Sciatic nerve (tissue), 2 donors: ENCODE measurements at places on chromosomes 16 and 17.

DNA sequence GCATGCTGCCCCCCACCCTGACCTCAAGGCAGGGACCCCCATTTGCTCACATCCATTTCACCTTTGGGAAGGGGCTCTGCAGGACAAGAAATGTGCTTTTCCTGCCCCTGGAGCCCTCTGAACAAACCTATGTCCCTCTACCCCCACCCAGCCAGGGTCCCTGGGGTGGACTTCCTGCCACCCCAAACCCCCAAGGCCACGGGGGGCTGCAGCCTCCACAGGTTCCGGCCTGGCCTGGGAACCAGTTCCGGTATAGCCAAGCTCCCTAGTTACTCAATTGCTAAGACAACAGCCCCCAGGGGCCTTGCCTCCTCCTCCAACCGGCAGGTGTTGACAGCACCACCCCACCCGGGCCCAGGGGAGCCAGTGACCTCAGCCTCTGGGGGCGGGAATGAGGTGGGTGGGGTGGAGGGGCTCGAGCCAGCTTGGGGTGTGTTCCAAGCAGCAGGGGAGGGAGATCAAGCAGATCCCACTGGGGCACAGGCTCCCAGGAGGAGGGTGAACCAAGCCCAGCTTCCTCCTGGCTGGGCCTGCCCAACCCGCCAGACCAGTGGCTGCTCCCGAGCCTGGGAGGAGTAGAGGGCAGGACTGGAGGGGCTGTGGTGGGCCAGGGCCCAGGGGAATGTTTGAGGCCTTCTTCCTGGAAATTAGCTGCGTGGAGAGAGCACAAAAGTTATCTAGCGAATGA lies 6.6 kb downstream of the PNMT start:
- no peak for DNase-seq

DNA sequence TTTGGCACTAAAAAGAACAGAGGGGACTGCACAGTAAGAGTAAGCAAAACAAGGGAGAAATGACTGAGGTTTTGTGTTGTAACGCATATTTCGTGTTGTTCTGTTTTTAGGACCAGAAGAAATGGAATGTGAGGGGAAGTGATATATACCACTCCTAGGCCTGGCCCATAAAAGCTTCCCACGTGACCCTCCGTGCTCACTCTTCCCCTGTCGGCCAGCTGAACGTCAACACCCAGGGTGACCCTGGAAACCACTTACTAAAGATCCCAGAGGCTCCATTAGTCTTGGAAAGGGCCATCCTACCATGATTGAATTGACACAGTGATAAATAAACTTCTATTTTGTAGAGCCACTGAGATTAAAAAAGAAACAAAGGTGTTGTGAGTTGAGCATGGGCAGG lies 79.8 kb downstream of the HELZ start:
- DNase-seq: no peak

- DNase-seq: peak; percentile 87
Observed at GRCh38 chr17:47225436-47225858, 16.3 kb downstream of the MYL4 start.

DNA sequence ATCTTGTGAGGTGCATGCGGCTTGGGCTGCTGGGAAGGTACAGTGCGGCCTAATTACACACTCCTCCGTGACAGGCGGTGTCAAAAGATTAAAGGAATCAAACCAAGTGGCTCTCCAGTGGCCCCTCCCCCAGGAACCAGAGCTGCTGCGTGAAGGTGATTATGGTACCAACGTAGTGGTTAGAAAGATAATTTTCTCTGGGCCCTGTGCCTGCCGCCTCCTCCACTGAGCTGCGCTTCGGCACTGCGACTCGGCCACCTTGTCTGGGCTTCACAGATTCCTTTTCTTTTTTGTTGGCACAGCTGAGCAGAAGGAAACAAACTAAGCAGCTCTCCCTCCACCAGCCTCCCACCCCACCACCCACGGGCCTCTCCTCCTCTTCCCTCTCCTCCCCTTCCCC lies 113.2 kb upstream of the SDK2 start:
- DNase-seq: no peak

- DNase-seq: no peak
Observed at GRCh38 chr17:18084256-18084655, 3.5 kb upstream of the DRG2 start.

GRCh38 chr17:57477522-57478362 lies 221.4 kb downstream of the MSI2 start:
- DNase-seq: no peak

- no peak for DNase-seq
Observed at GRCh38 chr17:74552037-74552436, 6.1 kb upstream of the CD300C start.

GRCh38 chr16:25141648-25142047 lies 30.1 kb downstream of the LCMT1 start:
- no peak for DNase-seq

DNA sequence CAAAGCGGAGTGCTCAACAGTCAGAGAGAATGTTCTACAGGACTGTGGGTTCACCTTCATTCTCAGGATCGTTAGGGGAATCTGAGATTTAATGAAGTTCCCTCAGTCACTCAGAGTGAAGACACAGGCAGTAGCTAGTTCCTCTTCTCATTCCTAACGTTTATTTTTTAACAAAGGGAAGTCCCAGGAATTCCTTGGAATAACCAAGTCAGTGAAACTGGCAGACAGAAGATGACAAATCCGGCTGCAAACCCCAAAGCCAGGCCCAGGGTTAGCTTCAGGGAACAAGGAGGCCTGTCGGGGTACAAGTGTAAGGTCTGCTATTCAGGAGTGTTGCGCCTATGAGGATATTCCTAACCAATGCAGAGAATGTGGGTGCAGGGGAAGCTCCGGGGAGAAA lies 42.0 kb downstream of the COTL1 start:
- DNase-seq: no peak

DNA sequence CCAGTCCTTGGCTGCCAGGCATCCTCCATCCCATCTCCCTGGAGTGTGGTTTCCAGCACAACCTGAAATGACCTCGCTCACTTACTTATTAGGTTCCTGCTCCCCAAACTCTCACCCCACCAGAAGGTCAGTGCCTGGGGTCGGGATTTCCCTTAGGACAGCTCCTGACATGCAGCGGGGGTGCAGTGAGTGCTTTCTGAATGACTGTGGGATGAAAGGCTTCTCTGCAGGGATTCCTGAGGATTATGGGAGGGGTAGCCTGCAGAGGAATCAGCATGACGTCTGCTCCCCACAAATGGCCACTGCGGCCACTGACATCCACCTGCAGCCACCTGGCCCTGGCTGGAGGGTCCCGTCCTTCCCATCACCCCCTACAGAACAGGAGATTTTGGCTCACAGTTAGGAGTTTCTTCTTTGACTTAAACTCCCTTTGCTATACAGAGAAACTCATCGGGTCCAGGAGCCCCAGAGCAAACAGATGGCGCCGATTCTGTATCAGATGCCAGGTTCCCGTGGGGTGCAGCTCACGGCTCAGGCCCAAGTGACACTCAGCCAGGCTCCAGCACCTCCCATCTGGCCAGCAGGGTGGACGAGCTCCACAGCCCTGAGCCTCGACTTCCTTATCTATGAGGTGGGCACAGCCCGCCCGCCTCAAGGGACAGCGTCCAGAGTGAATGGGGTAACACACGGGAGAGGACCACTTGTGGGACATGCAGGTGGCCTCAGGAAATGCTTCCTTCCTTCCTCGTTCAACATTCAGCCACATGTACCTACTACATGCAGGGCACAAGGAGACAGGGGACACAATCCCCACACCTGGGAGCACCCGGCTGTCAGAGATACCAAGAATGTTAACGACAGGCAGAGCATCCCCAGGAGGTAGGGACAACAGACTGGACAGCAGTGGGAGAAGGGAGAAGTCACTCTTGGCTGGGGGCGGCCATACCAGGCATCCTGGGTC lies 69.8 kb downstream of the RMI2 start:
- no peak for DNase-seq

GRCh38 chr17:1331708-1332107 lies 52.2 kb downstream of the TRARG1 start:
- DNase-seq: peak; percentile 42

DNA sequence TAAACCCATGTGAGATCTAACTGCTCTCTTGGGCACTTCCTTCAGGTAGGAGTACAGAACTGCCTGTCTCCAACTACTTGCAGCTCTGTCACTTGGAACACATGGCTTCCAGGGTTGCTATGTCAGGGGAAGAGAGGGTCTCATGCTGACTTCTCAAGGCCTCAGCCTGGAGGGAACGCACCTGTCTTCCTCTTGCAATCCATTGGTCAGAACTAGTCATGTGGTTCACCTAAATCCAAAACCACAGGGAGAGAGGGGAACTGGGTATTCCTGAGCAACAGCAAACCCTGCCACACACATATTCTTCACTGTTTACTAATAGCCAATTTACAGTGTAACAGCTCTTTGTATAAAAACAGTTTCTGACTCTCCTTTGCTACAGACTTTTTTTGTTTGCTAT lies 206.1 kb downstream of the KCNJ2 start:
- DNase-seq: no peak

DNA sequence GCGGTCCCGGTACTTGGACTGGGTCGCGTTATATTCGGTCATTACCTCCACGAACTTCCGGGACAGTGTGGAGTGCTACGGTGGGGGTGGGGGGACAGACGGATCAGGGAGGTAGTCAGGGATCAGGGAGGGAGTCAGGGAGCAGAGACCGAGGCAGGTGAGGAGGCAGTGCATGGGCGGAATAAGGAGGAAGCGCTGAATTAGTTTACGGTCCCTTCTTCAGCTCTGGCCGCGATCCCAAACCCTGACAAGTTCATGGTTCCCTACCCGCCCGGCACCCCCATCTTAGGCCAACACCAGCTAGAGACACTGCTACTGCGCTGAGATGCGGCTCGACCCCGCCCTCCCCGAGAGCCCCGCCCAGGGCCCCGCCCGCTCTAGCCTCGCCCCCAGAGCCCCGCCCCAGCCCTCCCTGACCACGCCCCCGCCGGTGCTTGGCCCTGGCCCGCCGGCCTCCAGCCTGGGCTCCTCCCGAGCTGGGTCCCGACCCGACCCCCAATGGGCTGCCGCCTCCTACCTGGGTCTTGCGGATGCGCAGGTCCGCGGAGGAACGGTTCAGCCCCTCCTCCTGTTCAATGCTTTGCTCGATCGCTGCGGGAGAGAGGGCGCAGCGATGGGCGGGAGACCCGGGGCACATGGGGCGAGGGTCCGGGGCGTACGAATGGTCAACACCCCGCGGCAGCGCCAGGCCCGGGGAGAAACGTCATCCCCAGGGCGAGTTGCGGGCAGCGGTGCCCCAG lies 12.1 kb downstream of the HSD3B7 start:
- peak; percentile 90 for DNase-seq

DNA sequence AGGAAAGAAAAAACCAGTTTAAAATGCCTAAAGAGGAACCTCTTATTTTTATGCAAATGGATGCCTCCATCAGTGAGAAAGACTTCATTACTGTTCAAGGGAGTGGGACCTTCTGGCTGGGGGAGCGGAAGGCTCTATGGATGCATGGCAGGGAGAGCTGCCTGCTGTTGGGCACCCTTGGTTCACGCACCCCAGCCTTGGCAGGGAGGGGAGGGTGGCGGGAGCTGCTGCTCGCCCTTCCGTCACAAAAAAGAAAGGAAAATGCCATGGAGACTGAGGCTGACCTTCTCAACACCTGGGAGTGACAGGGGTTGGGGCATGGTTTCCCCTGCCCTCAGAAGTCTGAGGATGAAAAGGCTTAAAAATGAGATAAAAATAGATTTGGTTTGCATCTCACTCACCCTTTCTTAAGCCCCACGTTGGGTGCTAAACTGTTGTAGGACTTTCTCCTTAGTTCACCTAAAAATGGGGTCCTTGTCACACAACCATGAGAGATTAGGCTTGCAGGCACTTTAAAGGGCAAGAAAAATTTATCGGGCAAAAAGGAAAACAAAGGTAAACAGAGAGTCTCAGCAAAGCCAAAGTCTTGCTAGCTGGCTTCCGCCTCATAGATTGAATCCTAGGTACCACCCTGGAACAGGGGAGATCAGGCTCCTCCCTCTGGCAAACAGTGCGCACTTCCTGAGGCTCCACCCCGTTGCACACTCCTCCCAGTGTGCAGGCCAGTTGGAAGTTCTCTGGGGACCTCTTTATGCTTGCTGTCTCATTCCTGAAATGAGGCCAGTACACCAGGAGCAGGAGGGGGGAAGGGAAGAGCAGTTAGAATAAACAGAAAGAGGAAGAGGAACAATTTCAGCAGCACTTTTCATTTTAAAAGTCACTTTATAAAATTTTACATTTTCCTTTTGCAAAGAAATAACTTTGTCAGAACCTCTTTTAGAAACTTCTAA lies 31.6 kb downstream of the PHKB start:
- DNase-seq: peak; percentile 79

- DNase-seq: no peak
Observed at GRCh38 chr16:2485811-2486507, 11.0 kb downstream of the TBC1D24 start.

GRCh38 chr17:76365256-76365903 lies 11.7 kb upstream of the PRPSAP1 start:
- DNase-seq: no peak

GRCh38 chr16:75760018-75760519 lies 33.8 kb upstream of the CPHXL start:
- DNase-seq: no peak
